ENCODE measurements at places on chromosomes 16 and 17. TPM values are rescaled to one million over a fixed set of nuclear protein-coding genes. Genes with fewer than 3 reads are reported as not detected.

Gene SOX8
- total RNA-seq, result 0.16 TPM

Gene SEPTIN1
- 2.4 TPM for total RNA-seq

Gene AGRP
- total RNA-seq, result not detected

Gene ZCCHC14
- 11.4 TPM for total RNA-seq

Gene BCO1
- total RNA-seq, result 0.32 TPM

Gene TNK1
- 6.1 TPM for total RNA-seq

Gene ZFPM1
- 3.2 TPM for total RNA-seq

Gene BAHCC1
- 4.2 TPM for total RNA-seq

Gene WNK4
- 0.40 TPM for total RNA-seq

Gene CIBAR2
- not detected for total RNA-seq

Gene NPIPB9
- 0.84 TPM for total RNA-seq

Gene KRT35
- not detected for total RNA-seq

Gene C1QL1
- 0.12 TPM for total RNA-seq

Gene SCIMP
- total RNA-seq, result 0.72 TPM

Gene PERCC1
- total RNA-seq, result not detected

Gene YBX2
- 0.96 TPM for total RNA-seq

Gene SPNS2
- 33.9 TPM for total RNA-seq

Gene GGT6
- 41.6 TPM for total RNA-seq

Gene CDH8
- total RNA-seq, result 0.48 TPM

Gene MIEF2
- 6.3 TPM for total RNA-seq

Gene CORO6
- total RNA-seq, result 1.4 TPM

Gene MYO18A
- total RNA-seq, result 51.7 TPM

Gene TPSAB1
- 4.6 TPM for total RNA-seq

Gene ABCA8
- 0.72 TPM for total RNA-seq

Gene SERPINF2
- total RNA-seq, result 2.7 TPM

Gene NF1
- 21.6 TPM for total RNA-seq

Gene POLR3E
- 28.2 TPM for total RNA-seq

Gene GPR142
- not detected for total RNA-seq

Gene SLC38A8
- total RNA-seq, result not detected

Gene NPIPA5
- total RNA-seq, result 5.1 TPM

Gene SP2
- 12.7 TPM for total RNA-seq

Gene RPH3AL
- 10.0 TPM for total RNA-seq

Gene ZNF469
- total RNA-seq, result 0.24 TPM

Gene SCARF1
- 2.3 TPM for total RNA-seq

Gene SSTR5
- total RNA-seq, result not detected

Gene NAGS
- total RNA-seq, result 2.4 TPM

Gene OR1F1
- not detected for total RNA-seq
